NCI-H1105 (cell line): ENCODE measurements at places on chromosomes 16 and 17.
A peak's percentile ranks its signal among the peaks of the same experiment; 100 is the strongest.

GRCh38 chr17:823501-823902, 41.3 kb downstream of the MRM3 start:
- DNase-seq = no peak

GRCh38 chr16:1036726-1037393, 35.7 kb upstream of the SSTR5 start:
- DNase-seq = no peak

- no peak for DNase-seq
Measured at GRCh38 chr16:85544016-85544415, 69.1 kb upstream of the GSE1 start.

DNA sequence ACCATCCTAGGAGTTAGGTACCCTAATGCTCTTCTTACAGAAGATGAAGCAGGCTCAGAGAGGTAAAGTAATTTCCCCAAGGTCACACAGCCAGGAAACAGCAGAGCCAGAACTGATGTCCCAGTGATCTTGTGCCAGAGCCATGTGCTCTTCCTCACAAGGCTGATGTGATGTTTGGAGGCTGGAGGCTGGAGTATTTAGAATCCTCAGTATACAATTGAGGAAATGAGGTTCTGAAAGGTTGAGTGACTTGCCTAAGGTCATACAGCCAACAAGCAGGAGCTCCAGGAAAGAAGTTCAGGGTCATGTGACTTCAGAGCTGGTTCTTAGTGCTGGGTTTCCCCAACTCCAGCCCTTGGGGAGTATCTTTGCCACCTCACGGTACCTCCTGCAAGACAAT, 18.5 kb downstream of the ITPRIPL2 start:
- DNase-seq = no peak

DNA sequence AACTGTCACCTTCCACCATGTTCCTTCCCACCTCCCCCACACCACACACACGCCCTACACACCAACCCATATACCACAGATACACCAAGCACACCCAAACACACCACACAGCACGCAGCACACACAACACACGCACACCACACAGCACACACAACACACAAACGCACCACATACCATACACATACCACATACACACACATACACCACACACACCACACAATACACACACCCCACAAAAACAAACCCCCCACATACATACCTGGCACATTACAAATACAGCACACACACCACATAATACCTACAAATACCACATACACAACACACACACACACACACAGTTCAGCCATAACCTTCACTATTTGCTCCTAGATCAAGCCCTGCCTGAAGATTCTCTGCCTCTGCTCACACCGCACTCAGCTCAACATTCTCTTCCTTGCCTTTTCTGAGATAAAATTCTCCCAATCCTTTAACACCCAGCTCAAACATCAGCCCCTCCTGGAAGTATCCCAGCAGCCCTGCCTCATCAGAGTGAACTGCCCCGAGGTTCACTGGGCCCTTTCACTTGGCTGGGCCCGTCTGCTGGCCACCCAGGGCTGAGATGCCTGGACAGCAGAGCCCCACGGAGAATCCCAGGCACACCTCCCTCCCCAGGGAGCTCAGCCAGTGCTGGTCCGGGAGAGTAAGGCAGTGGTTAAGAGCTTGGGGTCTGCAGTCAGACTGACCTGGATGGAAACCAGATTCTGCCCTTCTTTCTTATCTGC, 31.9 kb upstream of the CPNE2 start:
- no peak for DNase-seq

DNA sequence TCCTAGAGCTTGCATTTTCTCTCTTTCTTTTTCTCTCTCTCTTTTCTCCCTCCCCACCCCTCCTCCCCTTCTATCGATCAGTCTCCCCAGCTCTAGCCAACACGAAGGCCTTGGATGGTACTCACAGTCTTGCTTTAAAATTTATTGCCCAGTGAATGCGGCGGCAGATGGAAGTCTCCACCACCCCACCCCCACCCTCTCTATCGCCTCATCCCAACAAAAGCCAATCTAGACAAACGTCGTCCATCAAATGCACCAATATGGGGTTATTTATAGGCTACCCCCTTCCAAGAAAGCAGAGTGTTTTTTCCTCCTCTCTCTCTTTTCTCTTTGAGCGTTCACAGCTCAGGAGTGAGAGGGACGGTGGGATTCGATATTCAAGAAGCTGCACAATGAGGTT, 10.5 kb upstream of the NGFR start:
- no peak for DNase-seq

GRCh38 chr16:29644338-29644857, 18.6 kb upstream of the SPN start:
- DNase-seq = no peak

- DNase-seq = no peak
Measured at GRCh38 chr17:50058296-50058953, 2.5 kb downstream of the ITGA3 start.

DNA sequence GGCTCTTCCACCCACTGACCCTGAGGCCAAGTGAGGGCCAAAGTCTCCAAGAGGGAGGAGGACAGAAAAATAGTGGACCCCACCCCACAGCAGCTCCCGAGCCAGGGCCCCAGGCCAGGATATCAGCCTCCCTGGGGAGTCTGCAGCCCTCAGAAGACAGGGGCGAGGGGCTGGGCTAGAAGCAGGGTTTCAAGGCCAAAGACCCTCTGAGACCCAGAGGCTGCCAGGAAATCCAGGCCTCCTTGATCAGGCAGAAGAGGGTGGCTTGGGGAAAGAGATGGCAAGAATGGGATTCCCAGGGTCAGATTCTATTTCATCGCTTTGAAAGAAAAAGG, 156.1 kb downstream of the ZNF423 start:
- no peak for DNase-seq

- DNase-seq = peak; percentile 18
Measured at GRCh38 chr16:76943921-76944320, 247.1 kb upstream of the MON1B start.

DNA sequence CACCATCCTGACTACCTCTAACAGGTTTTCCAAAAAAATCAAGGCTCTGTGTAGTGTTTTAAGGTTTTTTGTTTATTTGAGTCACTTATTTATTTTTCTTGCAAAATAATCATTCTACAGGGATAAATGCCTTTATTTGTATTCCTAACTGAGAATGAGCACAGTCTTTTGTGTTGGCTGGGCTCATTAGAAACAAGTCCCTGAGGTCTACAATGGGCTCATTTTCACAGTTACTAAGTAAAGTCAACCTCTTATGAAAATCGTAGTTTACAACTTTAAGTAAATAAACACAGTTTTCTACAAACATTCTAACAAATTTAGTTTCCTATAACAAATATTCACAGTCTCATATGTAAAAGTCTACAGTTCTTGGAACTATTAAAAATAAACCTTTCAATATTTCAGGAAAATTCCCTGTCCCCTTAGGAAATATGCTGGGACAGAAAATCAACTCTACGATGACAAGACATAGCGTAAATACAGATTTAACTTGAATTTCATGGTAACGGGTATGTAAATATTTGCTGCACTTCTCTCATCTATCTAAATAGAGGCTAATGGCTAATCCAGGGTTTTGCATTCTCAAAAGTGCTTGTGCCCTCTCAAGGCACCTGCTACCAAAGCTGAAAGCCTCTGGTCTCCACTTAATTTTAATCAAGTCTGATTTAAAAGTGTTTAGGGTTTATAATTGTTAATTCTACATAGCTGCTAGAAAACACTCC, 31.5 kb upstream of the CDH5 start:
- DNase-seq = peak; percentile 33

DNA sequence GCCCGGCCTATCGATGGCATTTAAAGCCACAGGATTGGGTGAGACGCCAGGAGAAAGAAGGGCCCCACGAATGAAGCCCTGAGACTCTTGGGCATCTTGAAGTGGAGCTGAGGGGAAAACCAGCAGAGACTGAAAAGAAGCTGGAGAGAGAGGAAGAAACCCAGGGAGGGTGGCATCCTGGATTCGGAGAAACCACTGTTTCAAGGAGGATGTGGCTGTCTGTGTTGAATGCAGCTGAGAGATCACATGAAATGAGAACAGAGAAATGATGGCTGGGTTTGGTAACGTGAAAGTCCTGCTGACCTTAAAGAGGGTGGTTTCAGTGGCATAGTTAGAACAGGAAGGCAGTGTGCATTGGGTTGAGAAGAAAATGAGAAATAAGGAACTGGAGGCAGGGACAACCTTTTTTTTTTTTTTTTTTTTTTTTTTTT, 3.8 kb downstream of the TNFSF12 start:
- no peak for DNase-seq

DNA sequence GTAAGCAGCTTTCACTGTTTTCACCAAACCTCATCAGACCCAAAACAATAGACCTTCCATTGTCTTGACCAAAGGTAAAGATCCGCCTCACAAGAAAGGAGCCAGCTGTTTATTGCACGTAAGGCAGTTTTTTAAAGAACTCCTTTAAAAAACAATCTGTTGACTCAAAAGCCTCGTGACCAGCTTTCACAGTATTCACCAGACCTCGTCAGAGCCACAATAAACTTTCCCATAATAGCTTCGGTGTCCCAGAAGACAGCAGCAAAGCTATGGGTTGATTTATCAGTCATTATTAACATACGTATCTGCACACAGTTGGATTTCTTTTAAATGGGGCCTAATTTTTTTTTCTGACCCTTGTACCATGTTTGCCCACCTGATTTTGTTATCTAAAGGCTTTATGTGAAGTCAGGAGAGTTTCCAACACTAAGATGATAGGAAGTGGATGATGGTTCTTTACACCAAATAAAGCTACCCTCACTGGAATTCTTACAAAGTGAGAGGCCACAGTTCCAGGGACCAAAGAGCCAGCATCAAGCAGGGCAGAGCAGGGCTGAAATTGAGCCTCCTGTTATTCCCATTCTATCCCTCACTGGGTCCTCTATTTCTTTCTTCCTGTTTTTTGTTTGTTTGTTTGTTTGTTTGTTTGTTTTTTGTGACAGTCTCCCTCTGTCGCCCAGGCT, 17.6 kb upstream of the HELZ start:
- no peak for DNase-seq

GRCh38 chr16:2487903-2488531, 13.1 kb downstream of the TBC1D24 start:
- no peak for DNase-seq

DNA sequence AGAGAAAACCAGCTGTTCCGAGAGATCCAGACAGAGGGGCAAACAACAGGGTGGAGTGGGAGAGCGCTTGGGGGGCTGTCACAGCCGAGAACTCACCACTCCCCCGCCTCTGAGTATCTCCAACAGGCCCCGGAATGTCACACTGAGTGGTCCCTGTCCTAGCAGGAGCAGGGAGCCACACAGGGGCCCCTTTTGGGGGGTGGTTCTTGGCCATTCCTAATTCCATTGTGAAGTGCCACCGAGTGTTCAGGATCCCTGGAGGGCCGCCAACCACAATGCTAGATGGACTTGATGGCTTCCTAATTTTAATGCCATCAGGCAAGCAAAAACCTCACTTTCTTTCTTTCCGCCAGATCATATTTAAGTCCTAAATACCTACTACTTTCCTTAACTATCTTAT, 16.8 kb downstream of the ABCA3 start:
- no peak for DNase-seq

DNA sequence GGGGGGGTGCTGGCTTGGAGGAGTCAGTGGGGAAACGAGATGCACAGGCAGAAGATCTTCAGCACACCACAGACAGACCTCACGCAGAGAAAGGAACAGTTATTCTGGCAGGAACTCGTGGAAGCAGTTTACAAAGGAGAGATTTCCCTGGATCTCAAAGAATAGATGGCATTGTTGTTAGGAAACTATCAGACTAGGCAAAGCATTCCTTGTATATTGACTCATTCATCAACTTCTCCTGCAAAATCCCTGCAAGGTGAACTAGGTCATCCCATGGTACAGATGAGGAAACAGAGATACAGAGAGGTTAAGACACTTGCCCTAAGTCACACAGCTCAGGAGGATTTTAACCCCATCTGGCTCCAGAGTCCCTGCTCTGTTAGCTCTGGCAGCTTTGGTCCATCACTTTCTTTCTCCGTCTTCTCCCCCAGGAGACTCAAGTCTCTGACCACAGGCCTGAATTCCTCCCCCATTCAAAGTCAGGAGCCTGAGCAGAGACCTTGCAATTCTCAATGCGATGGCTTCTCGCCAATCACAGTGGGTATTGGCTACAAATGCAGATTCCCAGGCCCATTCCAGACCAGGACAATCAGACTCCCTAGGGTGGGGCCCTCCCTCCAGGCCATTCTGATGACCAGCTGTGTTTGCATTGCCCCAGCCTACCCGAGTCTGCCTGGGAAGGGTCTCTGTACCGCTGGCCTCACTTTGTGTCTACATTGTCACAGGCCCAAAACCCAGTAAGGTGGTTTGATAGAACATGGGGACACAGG, 56.4 kb downstream of the LITAF start:
- DNase-seq = no peak

- DNase-seq = no peak
Measured at GRCh38 chr16:79162977-79163376, 437.6 kb downstream of the MAF start.

DNA sequence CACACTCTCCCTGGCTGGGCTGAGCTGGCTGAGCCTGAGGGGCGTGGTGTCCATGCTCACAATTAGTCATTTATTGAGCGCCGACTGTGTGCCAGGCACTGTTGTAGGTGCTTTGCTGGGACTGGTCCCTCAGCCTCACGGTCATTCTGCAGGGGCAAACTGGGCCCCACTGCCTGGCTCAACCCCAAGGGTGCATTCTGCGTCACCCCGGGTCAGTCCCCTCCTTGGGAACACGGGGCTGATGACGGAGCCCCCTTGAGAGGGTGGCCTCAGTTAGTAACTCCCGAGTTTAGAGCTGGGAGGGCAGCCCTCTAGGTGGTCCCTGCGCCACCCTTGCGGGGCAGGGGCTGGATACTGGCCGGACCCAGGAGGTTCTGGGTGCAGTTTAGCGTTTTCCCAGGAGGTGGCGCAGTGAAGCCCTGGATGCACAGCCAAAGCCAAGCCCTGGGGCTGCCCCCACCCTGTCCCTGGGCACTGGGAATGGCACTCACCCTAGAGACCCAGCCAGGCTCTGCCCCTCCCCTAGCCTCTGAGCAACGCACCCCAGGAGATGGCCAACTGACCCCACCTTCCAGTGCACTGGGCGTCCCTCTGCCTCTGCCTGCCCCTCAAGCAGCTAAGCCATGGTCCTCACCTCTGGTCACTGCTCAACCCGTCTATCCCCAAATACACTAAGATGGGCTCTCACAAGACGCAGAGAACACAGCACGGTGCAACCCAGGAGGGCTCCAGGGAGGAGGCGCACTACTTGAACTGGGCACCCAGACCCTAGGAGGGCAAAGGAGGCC, 243.2 kb upstream of the GSE1 start:
- no peak for DNase-seq

DNA sequence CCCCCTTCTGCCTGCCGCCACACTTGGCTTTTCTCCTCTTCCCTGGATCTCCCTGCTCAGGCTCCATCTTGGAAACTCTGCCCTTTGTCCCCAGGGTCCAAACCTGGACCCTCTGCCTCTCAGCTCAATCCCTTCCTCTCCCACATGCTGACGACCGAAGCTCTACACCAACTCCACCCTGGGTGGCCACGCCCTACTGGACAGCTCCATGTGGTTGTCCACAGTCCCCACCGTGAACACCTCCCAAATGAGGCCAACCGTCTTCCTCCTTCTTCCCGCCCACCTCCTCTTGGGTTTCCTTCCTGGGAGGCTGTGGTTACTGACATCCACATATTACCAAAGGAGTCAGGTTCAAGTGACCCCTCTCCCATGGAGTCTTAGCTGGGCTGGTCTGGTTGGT, 22.6 kb upstream of the MLKL start:
- no peak for DNase-seq
